T-helper 17 cell (primary cell): ENCODE measurements at places on chromosomes 2 and 18.

DNA sequence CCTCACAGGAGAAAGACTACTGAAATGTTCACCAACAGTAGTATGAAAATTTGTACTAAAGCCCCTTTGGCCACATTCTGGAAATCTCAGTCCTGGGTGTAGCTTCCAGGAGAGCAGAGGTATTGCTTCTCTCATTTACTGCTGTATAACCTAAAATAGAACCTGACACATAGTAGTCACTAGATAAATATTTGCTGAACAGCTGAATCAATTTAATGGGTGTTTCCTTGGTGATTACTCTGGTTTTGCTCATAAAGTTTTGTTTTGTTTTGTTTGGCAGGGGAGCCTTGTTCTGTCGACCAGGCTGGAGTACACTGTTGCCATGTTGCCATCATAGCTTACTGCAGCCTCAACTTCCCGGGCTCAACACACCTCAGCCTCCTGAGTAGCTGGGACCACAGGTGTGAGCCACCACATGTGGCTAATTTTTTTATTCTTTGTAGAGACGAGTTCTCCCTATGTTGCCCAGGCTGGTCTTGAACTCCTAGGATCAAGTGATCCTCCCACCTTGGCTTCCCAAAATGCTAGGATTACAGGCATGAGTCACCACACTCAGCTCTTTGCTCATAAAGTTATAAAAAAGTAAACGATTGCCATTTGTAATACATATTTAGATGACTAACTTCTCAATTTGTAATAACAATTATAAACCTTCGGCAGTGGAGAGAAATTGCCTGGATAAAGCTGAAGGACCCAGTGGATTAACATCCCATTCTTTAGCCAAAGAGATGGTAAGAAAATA lies 11.5 kb upstream of the PARD3B start:
- no peak for DNase-seq

DNA sequence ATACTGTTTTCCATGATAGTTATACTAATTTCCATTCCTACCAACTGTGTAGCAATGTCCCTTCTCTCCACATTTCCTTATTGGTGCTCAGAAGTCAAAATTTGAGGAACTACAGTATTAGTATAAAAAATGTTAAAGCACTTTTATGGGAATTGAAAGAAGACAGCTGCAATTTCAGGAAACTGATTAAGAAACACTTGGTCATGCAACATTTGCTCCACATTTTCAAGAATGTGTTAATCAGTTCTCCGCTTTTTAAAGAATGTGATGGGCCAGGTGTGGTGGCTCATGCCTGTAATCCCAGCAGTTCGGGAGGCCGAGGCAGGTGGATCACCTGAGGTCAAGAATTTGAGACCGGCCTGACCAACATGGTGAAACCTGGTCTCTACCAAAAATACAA lies 33.6 kb upstream of the MGAT4A start:
- DNase-seq, result no peak

DNA sequence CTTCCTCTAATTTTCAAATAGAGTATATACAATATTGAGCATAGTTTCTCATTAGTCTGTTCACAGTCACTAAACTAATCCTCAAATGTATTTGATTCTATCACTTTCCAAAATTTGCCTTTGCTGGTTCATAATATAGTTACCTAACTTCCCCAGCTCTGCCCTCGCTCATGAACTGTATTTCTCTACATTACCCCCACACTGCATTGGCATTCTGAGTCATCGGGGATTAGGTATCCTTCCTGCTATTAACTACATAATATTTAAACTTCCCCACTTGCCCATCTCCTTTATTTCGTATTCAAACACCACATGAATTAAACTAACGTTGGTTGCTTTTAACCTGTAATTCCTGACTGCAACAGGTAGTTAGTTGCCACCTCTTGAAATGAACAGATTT lies 14.8 kb upstream of the CLASP1 start:
- DNase-seq, result no peak

DNA sequence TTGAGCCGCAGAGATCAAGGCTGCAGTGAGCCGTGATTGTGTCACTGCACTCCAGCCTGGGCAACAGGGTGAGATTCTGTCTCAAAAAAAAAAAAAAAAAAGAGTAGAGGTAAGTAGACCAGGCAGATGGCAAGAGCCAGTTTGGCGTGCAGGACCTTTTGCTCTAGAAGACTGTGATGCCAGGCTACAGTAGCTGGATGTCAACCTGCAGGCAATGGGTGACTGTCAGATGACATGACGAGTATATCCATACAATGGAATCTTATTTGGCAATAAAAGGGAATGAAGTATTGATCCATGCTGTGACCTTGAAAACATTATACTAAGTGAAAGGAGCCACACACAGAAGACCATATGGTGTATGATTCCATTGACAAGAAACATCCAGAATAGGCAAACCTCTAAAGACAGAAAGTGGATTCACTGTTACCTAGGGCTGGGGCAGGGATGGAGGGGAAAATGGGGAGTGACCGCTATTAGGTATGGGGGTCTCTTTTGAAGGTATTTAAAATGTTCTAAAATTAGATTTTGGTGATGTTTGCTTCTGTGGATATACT lies 11.2 kb upstream of the DGUOK start:
- no peak for DNase-seq

DNA sequence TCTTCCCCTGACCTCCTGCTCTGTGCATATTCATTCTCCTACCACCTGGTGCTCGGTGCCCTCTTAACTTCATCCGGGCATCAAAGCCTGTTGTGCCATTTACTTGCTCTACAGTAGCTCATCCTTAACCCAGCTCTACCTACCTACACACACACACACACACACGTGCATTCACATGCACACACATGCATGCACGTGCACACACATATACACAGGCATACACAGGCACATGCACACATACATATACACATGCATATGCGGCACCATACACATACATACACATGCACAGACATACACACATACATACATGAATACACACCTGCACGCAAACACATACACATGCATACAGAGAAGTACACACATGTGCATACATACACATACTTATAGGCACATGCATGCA lies 14.5 kb downstream of the MAL start:
- no peak for DNase-seq
